ENCODE measurements at places on chromosomes 4 and X.

DNA sequence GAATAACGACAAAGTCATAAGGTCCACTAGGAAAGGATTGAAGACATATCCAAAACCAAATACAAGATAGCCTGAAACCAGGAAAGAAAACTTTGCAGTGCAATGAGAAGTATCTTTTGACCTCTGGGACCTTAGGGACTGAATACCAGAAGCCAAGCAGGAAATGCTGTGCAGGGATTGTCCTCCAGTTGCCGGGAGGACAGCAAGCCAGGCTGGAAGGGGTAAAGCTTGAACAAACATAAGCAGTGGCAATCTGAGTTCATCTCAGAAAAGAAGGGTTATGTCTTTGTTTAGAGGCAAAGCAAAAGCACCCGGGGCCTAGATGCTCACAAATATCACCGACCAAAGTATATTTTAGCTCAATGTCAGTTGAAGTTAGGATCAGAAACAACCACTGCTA lies 55.3 kb upstream of the VCX start:
- DNase-seq = no peak

DNA sequence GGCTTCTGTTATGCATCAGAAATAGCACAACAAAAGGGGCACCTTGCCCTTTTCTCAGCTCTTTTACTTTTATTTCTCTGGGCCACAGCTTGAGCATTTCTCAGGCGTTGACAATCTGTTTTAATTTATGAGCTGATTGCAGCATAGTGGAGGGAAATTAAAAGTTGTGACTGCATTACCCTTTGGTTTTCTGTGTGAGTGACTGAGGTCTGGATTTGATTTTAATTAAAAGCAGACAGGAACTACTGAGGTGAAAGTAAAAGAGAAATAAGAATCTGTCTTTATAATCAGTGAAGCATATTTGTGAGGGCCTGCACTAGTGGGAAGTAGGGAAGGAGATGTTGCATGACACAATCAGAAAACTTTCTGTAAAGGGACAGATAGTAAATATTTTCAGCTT lies 43.4 kb upstream of the GEMIN8 start:
- no peak for DNase-seq

DNA sequence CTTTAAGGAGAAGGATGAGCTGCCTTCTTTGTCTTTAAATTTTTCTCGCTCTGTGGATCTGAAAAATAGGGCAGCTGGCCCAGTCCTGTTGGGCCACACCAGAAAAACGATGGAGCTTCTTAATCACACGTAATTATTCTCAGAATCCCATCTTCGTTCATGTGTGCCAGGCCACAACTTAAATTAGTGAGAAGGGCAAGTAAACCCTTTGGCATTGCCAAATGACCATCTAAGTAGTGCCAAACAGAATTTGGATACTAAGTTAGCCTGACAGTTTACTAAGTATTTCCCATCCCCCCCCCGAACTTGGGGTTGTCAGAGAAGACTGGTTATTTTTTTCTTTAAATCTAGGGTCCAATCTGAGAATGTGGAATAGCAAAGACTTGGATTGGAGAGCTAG lies 62.0 kb downstream of the CASP3 start:
- no peak for DNase-seq

GRCh38 chr4:17884063-17884462 lies 73.3 kb downstream of the NCAPG start:
- no peak for DNase-seq

GRCh38 chr4:22593933-22594332 lies 78.1 kb upstream of the ADGRA3 start:
- DNase-seq = no peak

DNA sequence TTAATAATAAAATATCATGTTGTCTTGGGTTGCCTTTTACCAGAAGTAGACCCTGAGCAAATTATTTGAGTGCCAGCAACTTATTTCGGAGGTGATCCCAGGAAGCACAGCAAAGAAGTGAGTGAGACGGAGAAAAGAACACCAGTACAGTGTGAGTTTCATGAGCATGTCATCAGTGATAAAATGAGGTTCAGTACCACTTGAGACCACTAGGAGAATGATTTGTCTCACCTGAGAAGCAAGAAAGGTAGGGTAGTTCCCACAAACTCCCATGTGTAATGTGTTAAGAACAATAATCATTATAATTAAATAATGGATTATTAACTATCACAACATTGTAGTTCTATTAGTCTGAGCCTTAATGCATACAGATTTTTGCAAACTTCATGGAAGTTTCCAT lies 112.8 kb upstream of the DMD start:
- DNase-seq = no peak

DNA sequence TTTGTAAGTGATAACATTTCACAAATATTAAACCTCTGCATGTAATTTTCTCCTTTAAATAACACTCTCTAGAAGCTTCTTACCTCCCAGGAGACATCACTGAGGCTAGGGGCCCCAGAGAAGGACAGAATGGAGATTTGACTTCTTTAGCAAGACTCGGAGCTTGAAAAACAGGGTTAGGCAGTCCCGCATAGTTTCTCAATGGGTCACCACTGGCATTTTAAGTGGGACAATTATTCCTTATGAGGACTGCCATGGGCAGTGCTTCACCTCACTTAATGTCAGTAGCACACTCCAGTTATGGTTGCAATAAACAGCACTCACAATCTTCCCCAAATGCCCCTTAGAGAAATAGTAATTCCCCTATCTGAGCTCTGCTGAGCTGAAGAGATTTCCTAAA lies 66.7 kb upstream of the NOCT start:
- no peak for DNase-seq

DNA sequence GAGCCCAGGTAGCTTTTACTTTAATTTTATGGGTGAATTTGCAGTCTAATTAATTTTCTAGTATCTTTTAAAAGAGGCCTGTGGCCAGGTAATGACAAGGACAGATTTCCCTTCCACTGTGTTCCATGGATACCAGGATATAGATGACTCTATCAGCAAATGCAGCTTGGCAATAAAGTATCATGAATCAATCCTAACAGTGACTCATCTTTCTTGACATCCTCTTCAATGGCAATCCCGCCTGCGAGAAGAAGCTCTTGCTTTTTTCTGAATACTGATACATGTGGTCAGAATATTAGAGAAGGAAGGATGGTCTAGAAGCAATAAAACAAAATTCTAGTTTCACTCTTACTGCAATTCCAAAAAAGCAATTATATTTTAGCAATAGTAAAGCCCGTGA lies 267.8 kb downstream of the DTHD1 start:
- no peak for DNase-seq

DNA sequence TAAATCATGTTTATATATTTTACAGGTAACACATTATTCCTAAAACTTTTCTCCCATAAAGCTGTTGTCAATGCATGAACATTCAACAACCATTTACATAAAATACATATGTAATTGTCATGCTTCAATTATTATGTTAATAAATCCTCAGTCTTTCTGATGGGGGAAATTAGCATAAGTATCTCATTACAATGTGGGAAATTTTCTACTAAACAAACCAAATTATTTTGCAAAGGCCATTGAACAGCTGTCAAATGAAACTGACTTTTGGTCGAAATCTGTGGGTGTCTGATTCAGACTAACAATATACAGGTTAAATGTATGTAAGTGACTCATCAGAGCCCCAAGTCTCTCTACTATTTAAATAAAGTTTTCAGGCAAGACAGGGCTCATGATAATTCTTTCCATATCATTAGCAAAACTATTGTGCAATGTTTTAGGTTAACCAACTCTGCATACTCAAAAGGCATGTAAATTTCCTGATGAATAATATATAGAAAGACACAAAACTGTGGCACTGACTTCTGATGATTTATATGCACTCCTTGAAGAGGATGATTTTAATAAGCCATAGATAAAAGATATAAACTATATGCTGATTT lies 795.3 kb upstream of the AADAT start:
- no peak for DNase-seq
